Stimulated activated CD8-positive, alpha-beta memory T cell treated with anti-CD3 and anti-CD28 coated beads, Interleukin-2, amount 100 ng/mL, for 1 hour (primary cell): ENCODE measurements at places on chromosomes 6 and 20.

GRCh38 chr6:24397631-24398030 lies 5.1 kb upstream of the MRS2 start:
- no peak for DNase-seq

DNA sequence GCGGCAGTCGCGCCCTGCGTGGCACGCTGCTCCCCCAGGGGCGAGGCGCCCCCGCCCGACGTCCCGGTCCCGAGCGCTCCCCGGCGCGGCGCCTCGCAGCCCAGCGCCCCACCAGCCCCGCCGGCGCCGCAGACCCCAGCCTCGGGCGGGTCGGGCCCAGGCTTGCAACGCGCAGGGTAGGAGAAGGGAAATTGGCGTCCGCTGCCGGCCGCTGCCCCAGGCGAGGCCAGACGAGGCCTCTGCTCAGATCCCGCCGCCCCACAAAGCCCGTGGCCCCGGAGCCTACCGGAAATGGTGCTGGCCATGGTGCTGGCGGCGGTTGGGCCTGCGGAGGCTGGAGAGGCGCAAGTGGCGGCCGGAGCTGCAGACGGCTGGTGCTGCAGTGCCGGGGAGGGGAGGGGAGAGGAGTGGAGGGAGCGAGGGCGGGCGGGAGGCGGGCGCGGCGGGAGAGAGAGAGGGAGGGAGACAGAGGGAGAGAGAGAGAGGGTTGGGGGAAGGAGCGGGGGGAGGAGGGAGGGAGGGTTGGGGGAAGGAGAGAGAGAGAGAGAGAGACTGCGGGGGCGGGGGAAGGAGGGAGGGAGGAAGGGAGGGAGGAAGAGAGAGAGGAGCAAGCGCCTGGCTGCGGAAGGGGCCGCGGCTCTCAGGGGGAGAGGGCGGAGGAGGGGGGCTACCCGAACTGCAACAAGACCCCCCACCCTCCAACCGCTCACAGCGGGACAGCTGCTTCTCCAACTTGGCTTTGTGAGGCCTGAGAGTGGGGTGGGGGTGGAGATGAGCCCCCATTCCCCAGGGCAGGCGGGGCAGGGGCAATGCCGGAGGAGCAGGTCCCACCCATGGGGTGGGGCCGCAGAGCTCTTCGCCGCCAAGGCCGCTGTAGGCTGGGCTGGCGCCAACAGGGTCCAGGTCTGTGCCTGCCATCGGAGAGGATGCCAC lies at the start of gene STMN3:
TSS of gene STMN3 (minus strand) at position 384 of the 933 bp plus-strand sequence. CDS start at position 305, 79 bp downstream.
- DNase-seq = no peak

DNA sequence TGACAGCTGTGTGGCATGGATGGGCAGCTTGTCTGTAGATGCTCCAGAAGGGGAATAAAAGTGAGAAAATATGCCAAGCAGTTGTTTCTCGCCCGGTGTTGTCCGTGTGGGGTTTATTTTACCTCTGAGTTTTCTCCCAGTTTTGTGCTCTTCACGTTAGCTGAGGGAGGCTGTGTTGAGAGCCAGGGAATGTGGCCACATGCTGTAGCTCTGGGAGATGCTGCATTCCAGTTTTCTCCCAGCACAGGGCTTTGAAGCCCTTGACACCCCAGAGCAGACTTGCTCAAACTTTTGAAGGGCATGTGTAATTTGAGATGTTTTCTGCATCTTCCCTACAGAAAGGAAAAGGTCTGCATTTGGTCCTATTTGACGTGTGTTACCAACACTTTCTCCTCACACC lies 67.7 kb downstream of the RREB1 start:
- DNase-seq = no peak

DNA sequence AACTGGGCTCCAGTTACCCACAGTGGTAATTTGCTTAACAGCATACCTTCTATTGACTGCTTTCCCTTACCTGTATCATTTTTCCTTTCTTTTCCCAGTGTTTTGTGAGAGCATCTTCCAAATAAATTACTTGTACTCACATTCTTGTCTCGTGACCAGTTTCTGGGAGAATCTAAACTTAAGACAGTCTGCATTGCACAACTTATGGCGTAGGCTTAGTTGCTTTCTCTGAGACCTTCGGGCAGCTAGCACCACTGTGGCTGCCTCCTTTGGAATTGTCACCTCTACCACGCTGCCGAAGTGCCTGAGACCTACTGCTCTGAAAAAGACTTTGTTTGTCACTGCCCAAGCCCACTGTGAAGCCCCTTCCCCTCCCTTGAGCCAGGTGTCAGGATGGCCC lies 188.1 kb upstream of the BMP2 start:
- DNase-seq = no peak

GRCh38 chr6:43123461-43124314 lies 47.4 kb upstream of the SRF start:
- DNase-seq = no peak

DNA sequence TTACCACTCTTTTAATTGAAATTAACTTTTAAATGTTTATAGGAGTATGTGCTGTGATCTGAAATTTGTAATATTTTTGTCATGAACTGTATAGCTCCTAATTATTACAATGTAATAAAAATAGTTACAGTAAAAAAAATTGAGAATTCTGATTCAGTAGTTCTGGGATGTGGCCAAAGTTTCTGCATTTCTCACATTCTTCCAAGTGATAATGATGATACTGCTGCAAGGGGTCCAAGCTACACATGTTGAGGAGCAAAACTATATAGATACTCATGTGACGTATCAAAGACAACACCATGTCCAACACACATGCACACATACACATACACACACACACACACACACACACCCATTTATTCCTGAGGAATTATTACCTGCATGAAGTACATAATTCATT lies 71.0 kb upstream of the FAM83B start:
- DNase-seq = no peak
